ENCODE measurements at places on chromosomes 11 and 22.

DNA sequence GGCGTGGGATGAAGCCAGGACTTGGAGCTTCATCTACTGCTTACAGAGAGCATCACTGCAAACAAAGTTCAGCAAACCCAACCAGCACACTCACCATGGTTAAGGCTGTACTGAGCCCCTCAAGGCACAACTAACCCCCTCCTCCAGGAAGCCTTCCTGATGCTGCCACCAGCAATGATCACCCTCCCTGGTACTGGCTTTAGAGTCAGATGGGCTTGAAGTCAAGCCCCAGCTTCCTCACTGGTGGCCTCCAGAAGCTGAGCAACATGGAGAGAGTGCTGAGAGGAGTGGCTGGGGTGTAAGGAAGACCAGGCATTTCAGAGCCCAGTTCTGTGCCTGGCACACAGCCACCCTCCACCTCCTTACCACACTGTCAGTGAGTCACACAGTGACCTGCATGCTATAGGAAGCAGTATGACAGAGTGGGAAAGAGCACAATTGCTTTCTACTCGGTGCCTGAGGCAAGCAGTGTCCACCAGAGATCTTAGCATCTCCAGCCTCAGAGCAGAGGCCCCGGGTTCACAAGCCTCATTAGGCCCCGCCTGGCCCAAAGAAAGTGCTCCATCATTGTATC lies 24.7 kb upstream of the BAIAP2L2 start:
- no peak for DNase-seq

- DNase-seq, result no peak
Observed at GRCh38 chr11:56716379-56716854, 17.5 kb downstream of the OR9G1 start.

GRCh38 chr22:45999379-45999971 lies 22.5 kb upstream of the WNT7B start:
- DNase-seq, result no peak

DNA sequence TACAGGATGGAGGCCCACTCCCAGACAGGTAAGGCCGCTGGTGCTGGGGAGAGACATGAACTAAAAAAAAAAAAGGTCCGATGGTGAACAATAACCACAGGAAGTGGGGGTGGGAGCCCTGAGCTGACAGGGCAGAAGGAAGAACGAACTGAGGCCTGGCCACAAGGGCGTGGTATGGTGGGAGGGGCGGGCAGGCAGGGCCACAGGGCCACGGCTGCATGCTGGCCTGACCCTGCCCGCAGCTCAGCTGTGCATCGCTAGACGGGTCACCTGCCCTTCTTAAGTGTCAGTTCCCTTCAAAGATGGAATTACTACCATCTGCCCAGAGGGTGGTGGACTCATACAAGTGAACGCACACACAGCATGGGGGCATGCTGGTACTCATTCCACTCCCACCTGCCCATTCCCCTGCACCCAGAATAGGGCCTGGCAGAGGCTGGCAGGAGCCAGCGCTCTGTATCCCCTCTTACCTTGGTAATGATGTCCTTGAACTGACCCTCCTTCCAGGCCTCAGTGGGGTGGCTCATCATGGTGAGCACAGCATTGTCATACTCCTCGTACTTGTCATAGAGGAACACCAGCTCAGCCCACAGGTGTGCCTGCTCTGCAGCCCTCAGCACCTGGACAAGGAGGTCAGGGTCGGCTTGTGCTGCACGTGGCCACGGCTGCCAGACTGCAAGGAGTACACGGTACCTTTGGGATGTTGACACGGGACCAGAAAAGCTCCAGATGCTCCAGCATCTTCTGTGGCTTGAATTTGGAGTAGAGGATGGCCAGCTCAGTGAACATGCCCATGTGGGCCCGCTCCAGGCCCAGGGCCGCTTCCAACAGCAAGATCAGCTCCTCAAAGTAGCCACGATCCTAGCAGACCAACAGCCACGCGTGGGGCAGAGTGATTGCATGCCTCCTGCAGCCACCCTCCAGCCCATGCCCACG lies 17.5 kb upstream of the SLC25A1 start:
- no peak for DNase-seq

GRCh38 chr11:17760102-17761029 lies 25.8 kb downstream of the KCNC1 start:
- DNase-seq, result peak; percentile 3

GRCh38 chr11:24145411-24145810 lies 351.4 kb upstream of the LUZP2 start:
- no peak for DNase-seq

- DNase-seq, result no peak
Observed at GRCh38 chr11:4577761-4578160, 3.8 kb upstream of the OR52I2 start.

GRCh38 chr11:63906585-63906984 lies 10.4 kb downstream of the RCOR2 start:
- DNase-seq, result no peak

DNA sequence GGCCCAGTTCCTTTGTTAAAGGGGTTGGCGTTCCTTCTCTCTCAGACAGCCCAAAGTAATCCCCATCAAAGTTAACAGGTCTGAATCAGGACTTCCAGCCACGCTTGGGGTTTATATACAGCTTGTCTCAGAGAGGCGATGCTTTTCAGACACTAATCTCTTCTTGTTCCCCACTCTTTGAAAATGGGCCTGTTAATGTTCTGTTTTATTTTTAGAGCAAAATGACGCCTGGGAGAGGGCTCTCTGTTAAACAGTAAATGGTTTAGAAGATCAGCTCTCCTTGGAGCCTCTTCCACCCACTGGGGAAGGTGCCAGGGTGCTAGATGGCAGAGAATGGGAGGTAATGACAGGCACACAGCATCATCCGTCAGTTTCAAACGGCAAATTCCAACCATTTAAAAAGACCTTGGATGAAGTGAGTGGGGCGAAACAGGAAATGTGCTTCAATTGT lies 235.9 kb upstream of the NARS2 start:
- DNase-seq, result no peak

DNA sequence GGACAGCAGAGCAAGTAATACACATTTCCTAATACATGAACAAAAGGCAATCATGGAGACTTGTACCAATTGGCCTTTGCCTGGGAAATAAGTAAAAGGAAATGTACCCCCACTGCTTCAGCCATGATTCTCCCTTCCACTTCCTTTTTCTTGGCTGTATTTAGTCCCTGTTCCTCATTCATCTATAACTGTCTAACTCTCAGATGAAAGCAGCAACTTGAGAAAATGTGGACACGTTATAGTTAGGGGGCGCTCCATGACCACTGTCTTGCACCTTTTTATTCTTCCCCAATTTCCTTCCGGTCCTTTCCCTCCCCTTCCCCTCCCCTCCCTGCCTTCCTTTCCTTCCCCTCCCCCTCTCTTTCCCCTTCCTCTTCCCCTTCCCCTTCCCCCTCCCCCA lies 61.3 kb upstream of the BARX2 start:
- no peak for DNase-seq

DNA sequence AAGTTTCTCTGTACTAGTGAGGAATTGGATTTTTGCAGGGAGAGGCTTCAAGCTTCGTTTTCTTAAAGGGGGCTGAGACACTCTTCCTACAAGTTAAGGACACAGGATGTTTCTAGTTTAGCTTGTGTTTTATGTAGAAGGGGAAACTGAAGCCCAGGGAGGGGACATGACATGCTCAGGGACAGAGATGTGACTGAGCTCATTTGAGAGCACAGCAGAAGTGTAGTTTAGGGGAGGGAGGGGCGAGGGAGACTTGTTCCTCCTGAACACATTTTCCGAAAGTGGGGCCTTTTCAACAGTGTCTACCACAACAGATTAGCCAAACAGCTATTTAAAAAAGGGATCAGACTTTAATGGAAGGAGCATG lies 148.1 kb downstream of the FBXO7 start:
- no peak for DNase-seq

DNA sequence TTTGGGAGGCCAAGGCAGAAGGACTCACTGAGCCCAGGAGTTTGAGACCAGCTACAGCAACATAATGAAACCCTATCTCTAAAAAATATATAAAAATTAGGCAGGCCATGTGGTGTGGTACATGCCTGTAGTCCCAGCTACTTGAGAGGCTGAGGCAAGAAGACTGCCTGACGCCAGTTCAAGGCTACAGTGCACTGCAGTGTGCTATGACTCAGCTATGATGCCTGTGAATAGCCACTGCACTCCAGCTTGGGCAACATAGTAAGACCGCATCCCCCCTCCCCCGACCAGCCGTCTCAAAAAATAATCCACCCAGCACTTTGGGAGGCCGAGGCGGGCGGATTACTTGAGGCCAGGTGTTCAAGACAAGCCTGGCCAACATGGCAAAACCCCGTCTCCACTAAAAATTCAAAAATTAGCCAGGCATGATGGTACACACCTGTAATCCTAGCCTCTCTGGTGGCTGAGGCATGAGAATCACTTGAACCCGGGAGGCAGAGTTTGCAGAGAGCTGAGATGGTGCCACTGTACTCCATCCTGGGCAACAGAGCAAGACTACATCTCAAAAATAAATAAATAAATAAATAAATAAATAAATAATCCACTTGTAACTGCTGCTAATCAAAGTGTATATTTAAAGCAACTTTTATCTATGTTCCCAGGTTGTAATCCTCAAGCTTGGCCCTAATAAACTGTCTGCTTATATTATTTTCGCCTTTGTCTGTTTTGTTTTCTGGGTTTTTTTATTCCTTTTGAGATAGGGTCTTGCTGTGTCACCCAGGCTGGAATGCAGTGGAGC lies 7.8 kb downstream of the HPS5 start:
- no peak for DNase-seq

DNA sequence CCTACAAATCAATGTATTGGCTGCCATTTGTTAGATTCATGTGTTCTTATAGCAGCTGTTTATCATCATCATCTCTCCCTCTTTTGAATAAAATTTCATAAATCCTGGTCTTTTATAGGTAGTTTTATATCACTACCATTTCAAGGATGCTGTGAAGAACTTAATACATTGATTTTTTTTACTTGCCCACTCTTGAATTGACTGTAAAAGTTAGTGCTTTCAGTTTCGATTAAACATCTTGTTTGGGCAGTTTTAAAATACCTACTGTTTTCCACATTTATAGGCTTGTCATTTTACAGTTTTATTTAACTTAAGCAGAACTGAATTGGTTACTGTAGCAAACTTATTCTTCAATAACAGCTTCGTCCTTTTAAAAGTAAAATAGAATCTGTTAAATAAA lies 59.5 kb downstream of the TTC17 start:
- no peak for DNase-seq
